ENCODE measurements at places on chromosomes 7 and 10.

- no peak for DNase-seq
Measured at GRCh38 chr10:18401416-18402195, 249.8 kb downstream of the NSUN6 start.

GRCh38 chr7:123901101-123901500 is 23.9 kb upstream of the SPAM1 start:
- no peak for DNase-seq

GRCh38 chr10:27680006-27680557 is 65.5 kb downstream of the MKX start:
- no peak for DNase-seq

DNA sequence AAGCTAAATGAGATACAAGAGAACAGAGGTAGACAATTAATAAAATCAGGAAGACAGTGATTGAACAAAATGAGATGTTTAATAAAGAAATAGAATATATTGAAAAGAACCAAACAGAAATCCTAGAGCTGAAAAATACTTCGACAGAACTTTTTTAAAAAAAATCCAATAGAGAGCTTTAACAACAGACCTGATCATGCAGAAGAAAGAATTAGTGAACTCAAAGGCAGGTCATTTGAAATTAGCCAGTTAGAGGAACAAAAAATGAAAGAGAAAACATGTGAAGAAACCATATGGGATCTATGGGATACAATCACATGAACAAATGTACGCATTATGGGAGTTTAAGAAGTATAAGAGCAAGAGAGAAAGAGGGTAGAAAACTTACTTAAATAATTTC is 37.3 kb upstream of the ADRA2A start:
- DNase-seq: no peak

- no peak for DNase-seq
Measured at GRCh38 chr7:47074702-47075153, 507.2 kb downstream of the TNS3 start.

DNA sequence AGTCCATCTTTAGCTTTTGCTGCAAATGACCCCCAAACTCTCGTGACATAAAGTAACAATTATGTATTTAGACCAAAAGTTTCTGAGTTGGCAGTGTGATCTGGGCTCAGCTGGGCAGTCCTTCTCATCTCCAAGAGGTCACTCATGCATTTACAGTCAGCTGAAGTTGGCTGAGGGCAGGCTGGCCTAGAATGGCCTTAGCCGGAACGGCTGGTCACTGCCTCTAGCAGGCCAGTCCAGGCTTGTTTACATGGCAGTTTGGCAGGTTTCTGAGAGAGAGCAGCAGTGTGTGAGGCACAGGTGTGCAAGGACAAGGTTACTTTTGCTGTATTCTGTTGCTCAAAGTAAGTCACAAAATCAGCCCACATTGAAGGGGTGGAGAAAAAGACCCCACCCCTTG is 200.0 kb upstream of the AGK start:
- no peak for DNase-seq

DNA sequence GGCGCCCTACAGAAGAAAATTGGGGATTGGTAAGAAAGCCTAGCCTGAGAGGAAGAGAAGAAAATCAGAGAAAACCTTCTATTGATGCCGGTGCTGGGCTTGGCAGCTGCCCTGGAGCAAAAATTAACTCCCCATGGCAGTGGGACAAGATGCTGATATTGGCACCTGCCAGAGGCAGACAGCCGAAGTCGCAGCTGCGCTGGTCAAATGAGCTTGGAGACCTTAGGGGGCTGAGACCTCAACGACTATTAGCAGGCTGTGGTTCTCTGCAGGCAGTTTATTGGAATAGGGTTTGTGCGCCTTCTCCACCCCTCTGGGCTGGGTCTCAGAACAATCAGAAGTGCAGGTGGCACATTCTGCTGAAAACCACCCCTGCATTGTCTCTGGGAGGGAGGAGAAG is 213.7 kb downstream of the GFRA1 start:
- DNase-seq: no peak

DNA sequence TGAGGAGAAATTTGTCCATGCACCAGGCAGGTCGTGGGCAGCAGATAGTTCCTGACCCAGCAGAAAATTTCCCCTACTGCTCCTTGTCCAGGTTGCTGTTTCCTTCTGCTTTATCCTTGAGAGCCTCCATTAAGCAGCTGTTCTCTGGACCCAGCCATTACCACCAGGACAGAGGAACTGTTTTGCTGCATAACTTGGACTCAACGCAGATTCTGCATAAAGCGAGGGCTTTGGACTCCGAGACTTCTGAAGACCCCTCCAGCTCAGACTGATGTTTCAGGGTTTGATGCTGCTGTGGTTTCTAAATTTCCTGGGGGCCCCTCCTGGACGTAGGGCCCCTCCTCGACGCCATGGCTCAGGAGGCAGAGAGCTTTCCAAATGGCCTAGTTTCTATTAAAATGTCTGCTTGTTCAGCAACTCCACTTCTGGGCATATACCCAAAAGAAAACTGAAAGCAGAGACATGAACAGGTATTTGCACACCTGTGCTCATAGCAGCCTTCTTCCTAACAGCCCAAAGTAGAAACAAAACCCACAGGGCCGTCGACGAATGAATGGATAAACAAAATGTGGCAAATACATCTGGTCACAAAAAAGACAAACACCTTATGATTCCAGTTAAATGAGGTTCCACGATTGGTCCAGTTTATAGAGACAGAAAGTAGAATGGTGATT is 28.3 kb upstream of the LMTK2 start:
- no peak for DNase-seq

DNA sequence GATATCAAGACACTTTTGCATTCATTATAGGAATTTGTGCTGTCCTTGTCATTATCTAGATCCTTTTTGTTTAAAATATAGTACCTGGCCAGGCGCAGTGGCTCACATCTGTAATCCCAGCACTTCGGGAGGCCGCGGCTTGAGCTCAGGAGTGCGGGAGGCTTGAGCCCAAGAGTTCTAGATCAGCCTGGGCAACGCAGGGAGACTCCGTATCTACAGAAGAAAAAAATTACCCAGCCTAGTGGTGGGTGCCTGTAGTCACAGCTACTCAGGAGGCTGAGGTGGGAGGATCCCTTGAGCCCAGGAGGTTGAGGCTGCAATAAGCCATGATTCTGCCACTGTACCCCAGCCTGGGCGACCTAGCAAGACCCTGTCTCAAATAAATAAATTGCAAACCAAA is 621 bp upstream of the MORN4 start:
- no peak for DNase-seq

GRCh38 chr7:133613250-133613790 is 360.4 kb downstream of the EXOC4 start:
- no peak for DNase-seq

GRCh38 chr7:39749177-39749576 is 125.8 kb downstream of the RALA start:
- DNase-seq: no peak

DNA sequence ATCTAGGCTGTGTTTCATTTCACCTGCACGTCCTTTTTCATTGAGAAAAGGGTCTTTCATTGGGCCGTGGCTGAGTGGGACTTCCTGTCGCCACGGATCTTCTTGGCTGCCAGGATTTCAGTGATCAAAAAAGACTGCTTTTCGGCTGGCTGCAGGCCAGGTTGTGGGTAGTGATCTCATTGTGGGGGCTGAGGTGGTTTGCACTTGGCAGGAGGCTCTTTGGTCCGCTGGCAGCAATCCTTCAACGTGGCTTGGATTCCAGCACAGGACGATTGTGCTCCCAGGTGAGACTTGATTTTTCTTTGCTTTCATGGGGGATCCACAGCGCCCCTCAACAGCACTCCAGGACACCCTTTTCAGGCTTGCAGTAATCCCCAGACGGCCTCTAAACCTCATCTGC is 29.0 kb upstream of the ZNF273 start:
- DNase-seq: no peak

GRCh38 chr7:1024331-1024841 is 20.0 kb upstream of the GPR146 start:
- DNase-seq: no peak

DNA sequence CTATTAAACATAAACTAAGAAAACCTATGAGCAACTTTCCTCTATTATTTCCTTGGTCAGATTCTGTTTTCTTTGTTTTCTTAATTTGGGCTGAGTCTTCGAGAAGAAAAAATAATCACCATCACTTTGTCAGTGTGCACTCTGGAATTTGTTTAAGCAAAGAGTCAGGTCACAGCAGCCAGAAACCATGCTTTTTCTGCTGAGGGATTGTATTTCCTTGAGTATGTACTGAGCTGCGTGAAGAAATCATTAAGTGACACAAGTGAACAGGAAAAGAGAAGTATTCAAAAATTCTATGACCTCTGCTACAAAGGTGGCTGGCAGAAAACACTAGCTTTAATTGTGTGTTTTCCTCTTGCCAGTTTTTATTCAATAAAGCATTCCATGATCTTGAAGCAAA is 249.6 kb downstream of the VTI1A start:
- no peak for DNase-seq

DNA sequence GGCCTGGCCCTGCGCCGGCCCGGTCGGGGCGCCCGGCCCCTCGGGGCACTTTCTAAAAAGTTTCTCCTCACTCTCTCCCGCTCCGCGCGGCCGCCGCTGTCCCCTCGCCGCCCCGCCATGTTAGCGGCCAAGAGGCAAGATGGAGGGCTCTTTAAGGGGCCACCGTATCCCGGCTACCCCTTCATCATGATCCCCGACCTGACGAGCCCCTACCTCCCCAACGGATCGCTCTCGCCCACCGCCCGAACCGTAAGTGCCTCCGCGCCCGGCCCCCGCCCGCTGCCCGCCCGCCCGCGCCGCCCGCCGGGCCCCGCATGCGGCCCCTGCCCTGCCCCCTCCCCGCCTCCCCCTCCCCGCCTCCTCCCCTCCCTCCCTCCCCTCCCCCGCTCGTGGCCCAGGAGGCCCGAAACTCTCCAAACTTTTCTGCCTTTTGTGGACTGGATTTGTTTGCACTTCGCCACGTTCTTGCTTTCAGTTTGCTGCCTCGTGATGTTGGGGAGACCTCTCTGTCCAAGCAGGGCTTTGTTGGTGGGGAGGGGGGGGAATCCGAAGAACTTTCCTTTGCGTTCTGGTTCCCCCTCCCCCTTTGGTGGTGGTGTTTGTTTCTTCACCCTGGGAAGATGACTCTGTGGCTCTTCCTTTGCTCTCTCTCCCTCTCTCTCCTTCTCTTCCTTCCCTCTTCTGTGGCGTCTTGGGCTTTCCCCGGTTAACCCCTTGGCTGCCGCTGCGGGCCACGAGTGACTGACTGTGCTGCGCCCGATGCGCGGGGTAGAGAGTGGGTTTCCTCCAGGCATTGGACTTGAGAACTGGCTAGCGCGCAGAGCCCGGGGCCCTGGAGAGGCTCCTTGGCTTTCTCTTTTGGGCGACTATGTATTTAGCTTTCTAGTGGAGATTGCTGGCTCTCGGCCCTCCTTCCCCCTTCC is 1.6 kb downstream of the TCF7L2 start:
- no peak for DNase-seq

- DNase-seq: no peak
Measured at GRCh38 chr10:114397651-114398145, 6.6 kb downstream of the AFAP1L2 start.

DNA sequence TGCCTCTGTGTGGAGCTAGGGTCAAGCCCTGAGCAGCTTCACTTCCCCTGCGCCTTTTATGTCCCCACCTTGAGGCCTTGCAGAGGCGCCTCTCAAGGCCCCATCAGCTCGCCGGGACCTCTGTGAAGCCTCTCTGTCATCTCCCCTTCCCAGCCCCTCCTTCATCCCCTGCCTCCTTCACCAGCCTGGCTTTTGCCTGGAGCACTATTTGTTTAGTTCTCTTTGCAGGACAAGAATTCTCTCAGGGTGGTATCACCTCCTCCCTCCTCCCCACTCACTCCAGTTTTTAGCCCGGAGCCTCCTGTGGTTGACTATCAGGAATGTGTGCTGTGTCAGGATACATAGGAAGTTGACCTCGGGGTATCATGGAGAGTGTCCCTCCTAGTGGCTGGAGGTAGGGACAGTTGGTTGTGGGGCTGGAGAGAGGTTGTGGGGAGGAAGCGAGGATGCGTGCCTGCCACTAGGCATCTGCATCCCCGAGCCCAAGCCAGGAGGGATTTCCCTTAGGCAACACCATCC is 89.8 kb upstream of the ANLN start:
- DNase-seq: no peak

DNA sequence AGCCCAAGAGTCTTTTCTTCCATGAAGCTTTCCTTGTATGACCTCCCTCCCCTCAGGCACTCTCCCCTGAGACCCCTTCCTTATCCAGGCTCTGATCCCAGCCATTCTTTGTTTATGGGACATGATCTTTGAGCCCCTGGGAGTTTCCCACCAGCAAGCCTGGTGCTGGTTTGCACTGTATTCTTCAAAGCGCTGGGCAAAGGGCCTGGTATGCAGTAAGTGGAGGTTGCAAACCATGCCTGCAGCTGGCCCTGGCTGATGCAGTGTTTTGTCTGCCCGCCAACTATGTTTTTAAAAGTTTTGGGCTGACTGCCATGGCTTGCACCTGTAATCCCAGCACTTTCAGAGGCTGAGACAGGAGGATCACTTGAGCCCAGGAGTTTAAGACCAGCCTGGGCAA is 6.8 kb upstream of the NODAL start:
- no peak for DNase-seq

GRCh38 chr10:88473989-88474883 is 108.9 kb downstream of the RNLS start:
- no peak for DNase-seq
